ENCODE measurements at places on chromosomes 13 and 19. TPM values are rescaled to one million over a fixed set of nuclear protein-coding genes. Genes with fewer than 3 reads are reported as not detected.

LATS2 gene
- total RNA-seq, result 40.7 TPM

TDRD12 gene
- total RNA-seq, result 0.29 TPM

NLRP11 gene
- total RNA-seq, result not detected

PRKACA gene
- total RNA-seq, result 79.6 TPM

R3HDM4 gene
- total RNA-seq, result 75.7 TPM

PDX1 gene
- total RNA-seq, result not detected

ZNF610 gene
- 4.9 TPM for total RNA-seq

SMIM24 gene
- not detected for total RNA-seq

EID2B gene
- 4.1 TPM for total RNA-seq

SMIM44 gene
- total RNA-seq, result not detected

SPTBN4 gene
- not detected for total RNA-seq

C5AR1 gene
- total RNA-seq, result not detected

RPL13A gene
- 1,767 TPM for total RNA-seq

GDF15 gene
- total RNA-seq, result 528 TPM

FCAR gene
- not detected for total RNA-seq

ZNF888 gene
- 2.1 TPM for total RNA-seq

HSH2D gene
- not detected for total RNA-seq

CD22 gene
- 0.29 TPM for total RNA-seq

COX6B2 gene
- not detected for total RNA-seq

MBD3L2 gene
- not detected for total RNA-seq

PRRG2 gene
- total RNA-seq, result 1.6 TPM

KLK11 gene
- not detected for total RNA-seq

PLPPR3 gene
- total RNA-seq, result 7.5 TPM

MZF1 gene
- total RNA-seq, result 18.6 TPM

ZNF329 gene
- total RNA-seq, result 11.7 TPM

BAX gene
- total RNA-seq, result 208 TPM

RAB3D gene
- 56.6 TPM for total RNA-seq

CRX gene
- not detected for total RNA-seq

CYP2A6 gene
- not detected for total RNA-seq

CEACAM20 gene
- not detected for total RNA-seq

C3 gene
- 6.1 TPM for total RNA-seq

NAPSA gene
- total RNA-seq, result 0.70 TPM

ZSWIM9 gene
- total RNA-seq, result 3.6 TPM

FAM124A gene
- 10.1 TPM for total RNA-seq

RFX2 gene
- total RNA-seq, result 7.9 TPM

KLK15 gene
- total RNA-seq, result not detected

CGB2 gene
- total RNA-seq, result not detected

SBK3 gene
- total RNA-seq, result 1.3 TPM

OR7D2 gene
- 0.35 TPM for total RNA-seq

SHANK1 gene
- total RNA-seq, result 2.0 TPM

CGB3 gene
- total RNA-seq, result not detected

SARS2 gene
- 26.6 TPM for total RNA-seq

SPACA4 gene
- not detected for total RNA-seq

DLEU7 gene
- total RNA-seq, result not detected

MYCBP2 gene
- 82.6 TPM for total RNA-seq

KCTD15 gene
- 72.3 TPM for total RNA-seq

CEACAM5 gene
- not detected for total RNA-seq

CERS1 gene
- total RNA-seq, result 12.3 TPM

NCR1 gene
- not detected for total RNA-seq

EXOC3L2 gene
- total RNA-seq, result 9.3 TPM

PCDH9 gene
- 5.3 TPM for total RNA-seq

UQCRFS1 gene
- 38.9 TPM for total RNA-seq

RABAC1 gene
- 270 TPM for total RNA-seq

PRR22 gene
- total RNA-seq, result 0.76 TPM
